IMR-90 (cell line): ENCODE measurements at places on chromosomes 5 and 9. TPM values are rescaled to one million over a fixed set of nuclear protein-coding genes. Genes with fewer than 3 reads are reported as not detected.

Gene BRD9
- 19.1 and 22.0 TPM in 2 replicates for polyA plus RNA-seq

- peak; percentile 1 for DNase-seq
These were observed 707 bp upstream of the ZFYVE16 start for GRCh38 chr5:80406980-80407734.

DNA sequence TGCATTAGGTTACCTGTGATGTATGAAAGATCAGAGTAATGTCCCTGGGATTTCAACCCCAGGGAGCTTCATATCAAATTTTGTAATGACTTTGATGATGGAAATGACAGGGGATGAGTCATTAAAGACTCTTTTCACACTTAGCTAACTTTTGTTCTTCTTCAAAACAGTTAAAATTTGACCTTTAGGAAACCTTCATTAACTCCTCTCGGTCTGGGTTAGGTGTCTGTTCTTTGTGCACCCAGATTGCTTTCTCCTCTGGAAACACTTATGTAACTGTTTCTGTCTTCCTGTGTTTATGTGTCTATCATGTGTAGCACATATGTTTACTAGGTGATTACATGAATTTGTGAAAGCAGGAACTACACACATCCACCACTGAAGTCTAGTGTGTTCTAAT is 1.6 kb downstream of the SRFBP1 start:
- no peak for DNase-seq

DNA sequence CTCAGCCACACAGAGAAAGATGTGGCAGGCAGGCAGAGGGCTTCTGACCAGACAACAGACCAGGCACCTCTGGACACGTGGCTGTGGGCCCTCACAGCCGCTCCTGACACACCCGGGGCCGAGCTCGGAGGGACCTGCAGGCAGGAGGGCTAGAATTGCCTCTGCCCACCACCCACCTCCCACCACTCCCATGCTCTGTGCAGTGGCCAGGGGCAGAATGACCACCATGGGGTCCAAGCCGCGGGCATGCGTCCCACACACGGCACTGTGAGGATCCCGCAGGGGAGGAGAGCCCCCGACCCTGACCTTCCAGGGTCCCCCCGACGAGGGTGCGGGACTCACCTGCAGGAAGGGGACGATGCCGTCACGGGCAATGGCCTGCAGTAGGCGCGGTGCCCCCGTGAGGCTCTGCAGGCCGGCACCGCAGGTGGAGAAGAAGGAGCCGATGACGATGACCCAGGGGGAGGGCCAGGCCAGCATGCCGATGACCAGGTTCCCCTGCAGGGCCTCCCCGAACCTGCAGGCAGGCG is 34.3 kb downstream of the SLC12A7 start:
- no peak for DNase-seq

DNA sequence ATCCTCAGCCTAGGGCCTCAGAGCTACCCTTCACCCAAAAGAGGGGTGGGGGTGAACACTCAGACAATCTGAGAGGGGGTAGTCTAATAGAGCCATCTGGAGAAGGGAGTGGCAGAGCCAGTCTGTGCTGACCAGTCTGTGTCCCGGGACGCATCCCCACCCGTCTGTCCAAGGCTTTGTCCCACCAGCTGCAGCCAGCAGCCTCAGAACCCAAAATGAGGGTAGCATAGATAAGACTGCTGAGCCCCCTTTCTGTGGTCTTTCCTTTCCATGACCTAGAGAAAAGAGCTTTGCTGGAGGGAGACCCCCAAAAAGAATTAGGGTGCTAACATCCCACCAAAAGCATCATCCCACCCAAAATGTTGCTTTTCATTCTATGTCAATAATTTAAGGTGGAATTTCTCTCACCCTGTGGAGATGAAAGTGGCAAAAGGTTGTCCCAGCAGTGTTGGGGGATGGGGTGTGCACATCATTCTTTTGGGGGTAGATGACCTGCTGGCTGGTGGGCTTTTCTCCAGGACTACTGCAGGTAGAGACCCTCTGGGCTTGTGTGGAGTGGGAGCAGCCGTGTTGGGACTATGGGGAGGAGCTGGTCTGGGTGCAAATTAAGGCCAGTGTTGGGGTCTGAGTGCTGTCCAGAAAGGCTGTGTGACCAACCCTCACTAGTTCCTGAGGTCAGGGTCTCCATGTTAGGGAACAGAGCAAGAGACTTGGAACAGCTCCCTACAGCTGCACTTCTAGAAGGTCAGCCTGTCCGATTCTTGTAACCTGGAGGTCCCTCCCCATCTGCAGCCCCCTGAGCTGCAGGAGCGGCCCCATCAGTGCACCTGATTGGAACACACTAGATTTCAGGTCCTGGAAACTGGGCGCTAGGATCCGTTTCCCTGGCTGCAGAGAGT is 19.9 kb downstream of the URM1 start:
- no peak for DNase-seq
